ENCODE measurements at places on chromosomes 4 and X.

DNA sequence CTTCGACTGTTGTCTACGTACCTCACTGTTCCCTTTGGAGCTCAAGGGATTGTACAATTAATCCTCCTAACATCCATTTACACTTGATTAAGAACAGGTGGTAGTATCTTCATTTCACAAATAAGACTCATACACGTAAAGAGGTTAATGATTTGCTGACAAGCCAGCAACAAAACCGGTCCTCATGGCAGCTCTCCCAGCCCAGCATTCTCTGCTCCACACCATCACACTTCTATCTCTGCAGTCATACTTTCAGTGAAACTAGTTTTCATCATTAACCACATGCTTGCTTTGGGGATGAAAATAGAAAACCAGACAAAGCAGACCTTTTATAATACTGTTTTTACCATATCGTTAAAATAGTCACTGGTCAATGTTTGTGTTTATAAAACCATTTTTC lies 28.7 kb upstream of the CASK start:
- no peak for DNase-seq

GRCh38 chrX:17464194-17464593 lies 89.2 kb downstream of the NHS start:
- no peak for DNase-seq

- DNase-seq, result no peak
Observed at GRCh38 chrX:17559728-17560379, 177.4 kb upstream of the SCML1 start.

DNA sequence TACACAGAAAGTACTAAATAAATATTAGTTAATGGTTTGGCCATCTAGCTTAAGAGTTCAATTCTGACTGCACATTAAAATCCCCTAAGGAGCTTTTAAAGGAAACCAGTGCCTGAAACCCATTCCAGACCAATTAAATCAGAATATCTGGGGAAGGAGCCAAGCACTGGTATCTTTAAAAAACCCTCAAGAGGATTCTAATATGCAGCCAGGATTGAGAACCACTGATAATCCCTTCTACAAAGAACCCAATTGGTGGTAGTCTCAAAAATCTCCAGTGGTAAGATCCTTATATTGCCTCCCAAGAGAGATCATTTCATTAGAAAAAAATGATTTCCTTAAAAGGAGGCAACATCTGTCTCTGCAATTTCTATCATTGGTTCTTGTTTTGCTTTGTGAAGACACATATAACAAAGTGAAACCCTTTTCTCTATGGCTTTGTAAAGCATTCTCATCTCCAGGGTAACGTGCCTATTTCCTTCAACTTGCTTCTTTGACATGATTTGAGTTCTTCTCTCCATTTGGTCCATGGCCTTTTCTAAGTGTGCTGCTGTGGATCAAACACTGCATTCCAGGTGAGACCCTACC lies 3.5 kb downstream of the GPR34 start:
- DNase-seq, result no peak

DNA sequence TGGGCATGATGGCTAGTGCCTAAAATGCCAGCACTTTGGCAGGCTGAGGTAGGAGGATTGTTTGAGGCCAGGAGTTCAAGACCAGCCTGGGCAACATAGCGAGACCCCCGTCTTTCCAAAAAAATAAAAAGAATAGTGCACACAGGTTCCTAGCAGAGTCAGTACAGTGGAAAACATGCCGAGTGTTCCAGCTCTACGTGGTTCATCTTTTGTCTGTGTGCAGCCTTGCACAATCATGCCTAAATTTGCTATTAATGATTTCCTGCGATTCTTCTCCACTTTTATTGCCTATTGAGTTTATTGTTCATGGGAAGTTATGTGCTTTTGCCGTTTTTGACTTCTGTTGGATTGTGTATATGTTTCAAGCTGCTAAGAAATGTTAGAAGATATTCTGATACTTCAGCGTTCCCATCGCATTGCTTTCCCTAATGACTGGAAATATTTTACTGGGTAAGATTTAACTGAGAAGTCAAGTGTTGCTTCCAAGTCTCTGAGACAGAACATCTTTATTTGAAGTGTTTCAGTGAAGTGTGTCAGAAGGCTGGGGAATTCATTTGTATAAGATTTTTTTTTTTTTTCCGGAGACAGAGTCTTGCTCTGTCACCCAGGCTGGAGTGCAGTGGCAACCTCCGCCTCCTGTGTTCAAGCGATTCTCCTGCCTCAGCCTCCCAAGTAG lies 11.3 kb downstream of the DOCK11 start:
- no peak for DNase-seq

- DNase-seq, result peak; percentile 3
Observed at GRCh38 chrX:110317061-110317819, 645 bp downstream of the AMMECR1 start.

- no peak for DNase-seq
Observed at GRCh38 chr4:140222171-140222570, 68.2 kb upstream of the MAML3 start.
